ENCODE measurements at places on chromosomes 2 and 18.

GRCh38 chr2:62526531-62527381 lies 20.8 kb upstream of the TMEM17 start:
- no peak for DNase-seq

- no peak for DNase-seq
Observed at GRCh38 chr2:127085317-127085681, 21.7 kb downstream of the BIN1 start.

- no peak for DNase-seq
Observed at GRCh38 chr2:45180779-45181178, 171.5 kb upstream of the SIX2 start.

- DNase-seq, result no peak
Observed at GRCh38 chr2:125006676-125007075, 981.6 kb downstream of the CNTNAP5 start.

- no peak for DNase-seq
Observed at GRCh38 chr18:37293359-37293758, 272.2 kb downstream of the CELF4 start.

DNA sequence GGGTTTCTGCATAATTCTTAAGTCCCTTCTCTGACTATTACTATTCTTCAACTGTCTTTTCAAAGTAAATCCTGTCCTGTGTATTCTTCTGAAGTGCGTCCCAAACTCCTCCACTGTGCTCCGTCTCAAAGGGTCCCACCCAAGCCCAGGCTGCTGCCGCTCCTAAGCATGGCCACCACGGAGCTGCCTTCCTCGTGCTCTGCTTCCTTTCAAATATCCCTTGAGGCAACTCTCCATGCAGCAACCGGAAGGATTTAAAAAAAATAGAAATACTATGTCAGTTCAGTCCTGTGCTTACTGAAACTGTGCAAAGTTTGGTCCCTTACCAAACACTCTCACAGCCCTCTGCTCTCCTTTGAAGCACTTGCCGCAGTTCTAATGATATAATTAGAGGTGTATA lies 116.1 kb downstream of the NOL10 start:
- DNase-seq, result no peak

GRCh38 chr2:241378816-241379215 lies 22.7 kb downstream of the FARP2 start:
- DNase-seq, result no peak

DNA sequence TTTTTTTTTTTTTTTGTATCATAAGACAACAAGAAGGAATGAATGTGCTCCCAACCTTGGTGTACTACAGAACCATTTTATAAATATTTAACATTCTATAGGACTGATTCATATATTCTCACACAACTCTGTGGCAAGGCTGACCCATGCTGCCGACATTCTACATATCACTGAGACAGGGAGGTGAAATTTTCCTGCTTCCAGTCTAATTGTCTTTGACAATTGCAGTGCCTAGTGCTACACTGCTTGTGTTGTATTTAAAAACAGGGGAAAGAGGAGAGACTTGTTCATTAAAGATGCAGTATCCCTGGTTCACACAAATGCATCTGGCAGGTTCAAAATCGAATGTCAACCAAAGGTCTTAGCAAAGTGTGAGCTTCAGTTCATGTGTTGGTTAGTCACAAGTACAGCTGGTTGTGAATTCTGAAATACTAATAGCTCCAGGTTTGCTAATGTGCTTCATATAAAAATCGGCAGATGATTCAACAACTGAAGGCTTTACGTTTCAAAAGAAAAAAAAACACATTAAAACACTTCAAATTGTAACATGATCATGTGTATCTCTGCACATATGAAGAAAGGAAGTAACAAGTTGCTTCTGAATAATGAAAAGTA lies 130.8 kb downstream of the FIGN start:
- DNase-seq, result no peak

DNA sequence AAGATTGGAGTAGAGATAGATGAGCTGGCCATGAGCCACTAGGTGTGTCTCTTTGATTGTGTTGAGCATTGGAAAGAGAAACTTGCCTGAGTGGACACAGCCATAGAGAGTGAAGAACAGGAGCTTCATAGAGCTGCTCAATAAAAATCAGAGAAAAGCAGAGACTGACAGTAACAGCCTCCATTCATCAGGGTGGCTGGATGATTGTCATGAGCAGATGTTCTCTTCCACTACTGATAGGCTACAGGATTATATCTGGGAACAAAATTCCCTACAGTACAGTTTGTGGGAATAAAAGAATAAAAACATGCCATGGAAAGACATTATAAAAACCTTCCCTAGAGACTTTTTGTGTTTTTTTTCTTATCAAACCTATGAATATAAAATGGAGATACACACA lies 404.8 kb upstream of the ACVR2A start:
- no peak for DNase-seq

DNA sequence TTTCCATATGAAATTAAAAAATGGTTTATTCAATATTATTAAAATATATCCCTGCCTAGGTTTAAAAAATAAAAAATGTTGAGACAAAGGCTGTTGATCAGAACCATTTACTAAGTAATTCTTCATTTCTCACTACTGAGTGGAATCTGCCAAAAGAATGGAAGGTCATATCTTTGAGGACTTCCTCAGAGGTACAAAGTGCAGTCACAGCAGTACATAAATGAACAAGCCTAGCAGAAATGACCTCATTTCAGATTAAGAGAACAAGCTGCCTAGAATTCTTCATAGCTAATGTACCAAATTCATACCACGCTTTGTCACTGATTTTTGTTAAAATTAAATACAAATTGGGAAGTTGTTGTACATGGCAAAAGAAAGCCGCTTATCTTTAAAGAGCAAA lies 318.9 kb upstream of the TFPI start:
- DNase-seq, result no peak

Measured in CD4-positive, alpha-beta T cell treated with Interleukin-1 beta for 1 hour (primary cell).